Subcutaneous preadipocyte (primary cell): ENCODE measurements at places on chromosomes 2 and 18. TPM values are rescaled to one million over a fixed set of nuclear protein-coding genes. Genes with fewer than 3 reads are reported as not detected.

Gene FBLN7
- total RNA-seq: 1.8 and 2.5 TPM in 2 replicates

Gene EHD3
- 10.7 and 14.7 TPM in 2 replicates for total RNA-seq

Gene RNU2-63P
- total RNA-seq: under 0.01 and 275 TPM in 2 replicates

Gene EDAR
- not detected in 2 replicates for total RNA-seq

Gene UGT1A7
- not detected in 2 replicates for total RNA-seq

Gene LYG2
- total RNA-seq: not detected in 2 replicates

Gene ARL4C
- 5.5 and 7.3 TPM in 2 replicates for total RNA-seq

Gene CCDC141
- total RNA-seq: under 0.01 TPM in 1 of 2 replicates, not detected in the other

Gene NDUFS1
- total RNA-seq: 83.0 and 95.2 TPM in 2 replicates

Gene ASPRV1
- total RNA-seq: 0.20 and 0.37 TPM in 2 replicates

Gene CFC1
- not detected in 2 replicates for total RNA-seq

Gene KCNJ3
- total RNA-seq: not detected in 2 replicates

Gene GCG
- not detected in 2 replicates for total RNA-seq

Gene UGT1A5
- total RNA-seq: not detected in 2 replicates

Gene LAMA1
- total RNA-seq: 47.7 and 48.1 TPM in 2 replicates

Gene SOX11
- not detected in 2 replicates for total RNA-seq

Gene MMADHC
- 118 and 127 TPM in 2 replicates for total RNA-seq

Gene DUSP2
- 0.37 and 0.78 TPM in 2 replicates for total RNA-seq

Gene TYMS
- 20.9 and 25.7 TPM in 2 replicates for total RNA-seq

Gene POMC
- 0.73 and 0.98 TPM in 2 replicates for total RNA-seq
